ENCODE measurements at places on chromosomes 12 and 14. TPM values are rescaled to one million over a fixed set of nuclear protein-coding genes. Genes with fewer than 3 reads are reported as not detected.

The DIO2 gene
- total RNA-seq, result not detected

The NAV3 gene
- total RNA-seq, result 40.1 TPM

The ADCY4 gene
- 115 TPM for total RNA-seq

DNA sequence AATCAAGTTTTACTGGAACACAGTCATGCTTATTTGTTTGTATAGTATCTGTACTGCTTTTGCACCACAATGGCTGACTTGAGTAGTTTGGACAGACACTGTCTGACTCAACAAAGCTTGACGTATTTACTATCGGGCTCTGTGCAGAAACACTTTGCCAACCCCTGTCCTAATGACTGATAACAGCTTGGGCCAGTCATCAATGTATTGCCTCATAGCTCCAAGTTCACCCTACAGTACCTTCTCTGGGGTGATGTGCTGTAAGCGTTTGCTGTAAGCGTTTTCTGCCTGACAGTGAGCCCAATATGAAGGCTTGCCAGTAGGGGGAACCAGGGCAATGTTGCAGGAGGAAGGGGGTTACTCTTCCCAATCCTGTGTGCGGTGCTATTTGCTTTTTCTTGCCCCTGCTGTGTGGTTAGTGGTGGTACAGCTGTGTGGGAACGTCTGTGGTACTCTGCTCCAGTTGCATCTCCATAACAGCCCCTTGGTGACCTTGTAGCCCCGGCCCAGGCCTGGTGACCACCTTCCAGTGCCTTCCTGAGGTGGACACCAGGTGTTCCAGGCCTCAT lies 5.4 kb upstream of the CCDC177 start:
- DNase-seq, result no peak

GRCh38 chr12:97941686-97942354 lies 479.2 kb downstream of the RMST start:
- DNase-seq, result no peak
